ENCODE measurements at places on chromosomes 2 and 18.

DNA sequence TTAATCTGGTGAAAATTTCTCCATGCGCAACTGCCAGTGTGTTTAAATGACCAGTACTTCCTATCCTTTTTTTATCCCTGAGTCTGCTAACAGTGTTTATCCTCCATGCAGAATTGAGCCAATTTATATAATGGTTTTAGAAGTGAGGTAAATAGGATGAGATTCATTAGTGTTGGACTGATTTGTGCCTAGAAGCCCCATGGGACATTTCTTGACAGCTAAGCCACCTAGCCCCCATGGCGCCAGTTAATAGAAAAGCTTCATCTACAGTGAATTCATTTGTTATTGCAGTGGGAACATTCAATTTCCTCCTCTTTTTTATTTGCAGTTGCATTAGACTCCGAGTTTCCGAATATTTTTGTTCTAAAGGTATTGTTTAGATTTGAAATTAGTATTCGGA lies 175.6 kb downstream of the ARL6IP6 start:
- H3K27me3 ChIP-seq, result peaks cover 21% of the 10 kb centered on the region
- no peaks in the 10 kb centered on the region for H3K36me3 ChIP-seq
- no peak overlapping the region for H3K27ac ChIP-seq
- no peak for DNase-seq

GRCh38 chr2:156340804-156341451 lies 8.4 kb upstream of the NR4A2 start:
- DNase-seq, result peak; percentile 28
- H3K27ac ChIP-seq, result peak overlapping the region; percentile 95
- peaks cover 13% of the 10 kb centered on the region for H3K4me1 ChIP-seq
- no peaks in the 10 kb centered on the region for H3K27me3 ChIP-seq
- peak overlapping the region; percentile 93 for H3K4me3 ChIP-seq
- peaks cover 16% of the 10 kb centered on the region for H3K36me3 ChIP-seq

- no peaks in the 10 kb centered on the region for H3K36me3 ChIP-seq
- no peak overlapping the region for H3K4me3 ChIP-seq
- DNase-seq, result no peak
- no peaks in the 10 kb centered on the region for H3K4me1 ChIP-seq
- no peak overlapping the region for H3K27ac ChIP-seq
These were observed 67.5 kb downstream of the CDH20 start for GRCh38 chr18:61400716-61401115.

GRCh38 chr18:9348079-9348671 lies 13.6 kb downstream of the TWSG1 start:
- H3K27ac ChIP-seq, result no peak overlapping the region
- no peaks in the 10 kb centered on the region for H3K27me3 ChIP-seq
- peaks cover 2% of the 10 kb centered on the region for H3K36me3 ChIP-seq
- H3K4me1 ChIP-seq, result peaks cover 12% of the 10 kb centered on the region
- H3K4me3 ChIP-seq, result no peak overlapping the region

GRCh38 chr2:134549104-134549503 lies 169.7 kb downstream of the TMEM163 start:
- no peak overlapping the region for H3K27ac ChIP-seq
- H3K36me3 ChIP-seq, result no peaks in the 10 kb centered on the region
- H3K4me3 ChIP-seq, result no peak overlapping the region
- no peak for DNase-seq
- peaks cover 52% of the 10 kb centered on the region for H3K27me3 ChIP-seq

- DNase-seq, result no peak
- H3K36me3 ChIP-seq, result no peaks in the 10 kb centered on the region
- no peaks in the 10 kb centered on the region for H3K4me1 ChIP-seq
- H3K27ac ChIP-seq, result no peak overlapping the region
These were observed 347.0 kb downstream of the ZNF804A start for GRCh38 chr2:184945326-184945725.

DNA sequence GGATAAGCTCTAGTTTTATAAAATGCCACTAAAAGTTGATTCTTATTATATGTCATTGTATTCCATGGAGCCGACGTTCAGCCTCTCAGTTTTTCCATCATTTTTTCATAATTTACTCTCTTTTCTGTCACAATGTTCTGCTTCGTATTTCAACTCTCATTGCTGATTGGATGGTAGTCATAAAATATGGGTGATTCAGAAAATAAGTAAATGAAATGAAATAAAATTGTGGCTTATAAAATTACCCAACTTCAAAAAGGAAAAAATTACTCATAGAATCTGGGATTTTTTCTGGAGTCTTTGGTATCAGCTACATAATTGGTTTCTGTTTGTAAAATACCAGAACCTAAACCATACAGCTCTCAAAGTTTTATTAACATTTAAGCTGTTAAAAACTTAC lies 139.7 kb upstream of the ITGA4 start:
- no peak overlapping the region for H3K27ac ChIP-seq
- no peaks in the 10 kb centered on the region for H3K27me3 ChIP-seq
- no peak overlapping the region for H3K4me3 ChIP-seq
- no peak for DNase-seq
- H3K4me1 ChIP-seq, result peaks cover 19% of the 10 kb centered on the region

DNA sequence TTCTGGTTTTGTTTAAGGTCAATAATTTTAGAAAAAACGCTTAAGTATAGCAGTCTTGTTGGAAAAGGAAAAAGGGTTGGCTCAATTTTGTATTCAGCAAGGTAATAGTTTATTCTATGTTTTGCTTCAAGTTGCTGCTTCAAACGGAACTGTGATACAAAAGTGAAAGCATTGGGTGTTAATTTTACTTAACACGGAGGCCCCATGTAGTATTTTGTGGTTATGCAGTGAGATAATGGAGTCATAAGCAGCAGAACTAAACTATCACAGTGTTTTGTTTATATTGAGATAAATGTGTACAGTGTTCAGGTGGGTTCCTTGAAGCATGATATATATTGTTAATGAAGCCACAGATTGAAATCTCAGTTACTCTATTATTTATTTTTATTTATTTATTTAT lies 67.0 kb upstream of the LYPD6B start:
- no peaks in the 10 kb centered on the region for H3K36me3 ChIP-seq
- DNase-seq, result no peak
- no peaks in the 10 kb centered on the region for H3K27me3 ChIP-seq
- peaks cover 13% of the 10 kb centered on the region for H3K4me1 ChIP-seq
- no peak overlapping the region for H3K4me3 ChIP-seq

DNA sequence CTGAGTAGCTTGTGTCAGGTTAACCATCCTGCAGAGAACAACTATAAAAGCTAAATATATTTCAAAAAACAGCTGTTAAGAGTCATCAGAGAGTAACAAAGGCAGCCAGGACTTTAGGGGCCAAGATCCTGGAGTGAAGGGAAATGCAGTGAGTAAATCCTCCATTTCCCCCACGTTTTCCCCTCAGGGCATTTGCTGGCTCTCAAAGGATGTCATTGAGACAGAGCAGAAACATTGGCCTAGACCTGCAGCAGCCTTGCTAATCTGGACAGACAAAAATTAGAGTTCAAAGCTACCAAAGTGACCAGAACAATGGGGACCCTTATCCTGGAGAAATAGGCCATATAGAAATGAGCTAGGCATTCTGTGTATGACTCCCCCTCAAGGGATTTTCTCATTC lies 21.1 kb upstream of the KLHL29 start:
- peaks cover 66% of the 10 kb centered on the region for H3K27me3 ChIP-seq
- no peak overlapping the region for H3K4me3 ChIP-seq
- no peak overlapping the region for H3K27ac ChIP-seq
- no peak for DNase-seq

- H3K36me3 ChIP-seq, result peaks cover 1% of the 10 kb centered on the region
- no peak for DNase-seq
- H3K27ac ChIP-seq, result no peak overlapping the region
- H3K27me3 ChIP-seq, result no peaks in the 10 kb centered on the region
- H3K4me3 ChIP-seq, result no peak overlapping the region
These were observed 19.4 kb upstream of the ALPI start for GRCh38 chr2:232436381-232437194.

- no peaks in the 10 kb centered on the region for H3K36me3 ChIP-seq
- H3K27ac ChIP-seq, result no peak overlapping the region
- DNase-seq, result no peak
- H3K4me3 ChIP-seq, result no peak overlapping the region
- H3K4me1 ChIP-seq, result no peaks in the 10 kb centered on the region
- peaks cover 4% of the 10 kb centered on the region for H3K27me3 ChIP-seq
These were observed 256.5 kb downstream of the TPGS2 start for GRCh38 chr18:36572135-36572856.

- no peak for DNase-seq
- H3K36me3 ChIP-seq, result no peaks in the 10 kb centered on the region
- no peaks in the 10 kb centered on the region for H3K27me3 ChIP-seq
- H3K4me1 ChIP-seq, result no peaks in the 10 kb centered on the region
These were observed 44.0 kb downstream of the CCDC85A start for GRCh38 chr2:56227811-56228210.
